ENCODE measurements at places on chromosomes 12 and 14. TPM values are rescaled to one million over a fixed set of nuclear protein-coding genes. Genes with fewer than 3 reads are reported as not detected.

GRCh38 chr12:4275016-4275869, 1.7 kb downstream of the CCND2 start:
- H3K27ac ChIP-seq, result peak overlapping the region; percentile 89
- H3K36me3 ChIP-seq, result no peaks in the 10 kb centered on the region
- H3K4me3 ChIP-seq, result peak overlapping the region; percentile 85
- no peak for DNase-seq
- no peaks in the 10 kb centered on the region for H3K27me3 ChIP-seq

- H3K4me1 ChIP-seq, result no peaks in the 10 kb centered on the region
- no peaks in the 10 kb centered on the region for H3K27me3 ChIP-seq
- no peak for DNase-seq
- H3K27ac ChIP-seq, result no peak overlapping the region
- no peak overlapping the region for H3K4me3 ChIP-seq
Observed at GRCh38 chr12:21294176-21294575, 40.5 kb downstream of the SLCO1A2 start.

DNA sequence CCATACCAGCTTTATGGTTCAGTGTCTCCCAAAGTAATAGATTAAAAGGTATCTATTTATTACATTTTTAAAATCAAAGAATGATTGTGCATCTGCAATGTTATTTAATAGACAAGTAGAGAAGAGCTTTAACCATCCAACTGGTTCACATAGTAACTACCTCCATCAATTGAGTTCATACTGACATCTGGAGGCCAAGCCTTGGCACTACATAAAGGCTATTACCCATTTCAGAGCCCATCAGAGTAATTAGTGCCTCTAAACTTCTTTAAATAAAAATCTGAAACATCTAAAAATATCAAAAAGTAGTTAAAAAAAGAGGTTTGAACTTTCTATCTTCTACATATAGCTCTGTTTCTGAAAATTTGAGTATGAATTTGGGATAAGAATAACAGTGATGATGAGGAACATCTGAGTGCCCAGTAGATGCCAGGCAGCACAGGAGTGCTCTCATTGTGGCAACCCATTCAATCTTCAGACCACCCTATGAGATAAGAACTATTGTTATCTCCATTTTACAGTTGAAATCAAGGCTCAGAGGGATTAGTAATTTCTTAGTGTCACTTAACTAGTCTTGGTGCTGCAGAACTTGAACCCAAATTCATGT, 132.9 kb upstream of the DAAM1 start:
- H3K4me3 ChIP-seq, result no peak overlapping the region
- peak; percentile 44 for DNase-seq
- H3K36me3 ChIP-seq, result no peaks in the 10 kb centered on the region
- no peaks in the 10 kb centered on the region for H3K4me1 ChIP-seq

GRCh38 chr12:9820281-9820930, 6.9 kb upstream of the KLRF1 start:
- no peak overlapping the region for H3K27ac ChIP-seq
- H3K4me1 ChIP-seq, result no peaks in the 10 kb centered on the region
- H3K36me3 ChIP-seq, result no peaks in the 10 kb centered on the region
- no peak overlapping the region for H3K4me3 ChIP-seq
- H3K27me3 ChIP-seq, result no peaks in the 10 kb centered on the region

- H3K4me3 ChIP-seq, result no peak overlapping the region
- no peaks in the 10 kb centered on the region for H3K27me3 ChIP-seq
- DNase-seq, result no peak
- no peaks in the 10 kb centered on the region for H3K36me3 ChIP-seq
- H3K4me1 ChIP-seq, result no peaks in the 10 kb centered on the region
Observed at GRCh38 chr14:35959835-35960234, 133.7 kb downstream of the BRMS1L start.

- H3K4me3 ChIP-seq, result no peak overlapping the region
- H3K36me3 ChIP-seq, result no peaks in the 10 kb centered on the region
- peaks cover 21% of the 10 kb centered on the region for H3K4me1 ChIP-seq
- H3K27me3 ChIP-seq, result no peaks in the 10 kb centered on the region
Observed at GRCh38 chr12:58416236-58416635, 474.9 kb downstream of the ATP23 start.

The RNASE1 gene
- 2,192 TPM for total RNA-seq

The CEBPE gene
- total RNA-seq, result 0.24 TPM

- H3K27me3 ChIP-seq, result no peaks in the 10 kb centered on the region
- no peaks in the 10 kb centered on the region for H3K4me1 ChIP-seq
- H3K4me3 ChIP-seq, result no peak overlapping the region
- no peak for DNase-seq
- H3K36me3 ChIP-seq, result no peaks in the 10 kb centered on the region
- H3K27ac ChIP-seq, result no peak overlapping the region
Observed at GRCh38 chr14:65110525-65110924, 8.2 kb upstream of the MAX start.

DNA sequence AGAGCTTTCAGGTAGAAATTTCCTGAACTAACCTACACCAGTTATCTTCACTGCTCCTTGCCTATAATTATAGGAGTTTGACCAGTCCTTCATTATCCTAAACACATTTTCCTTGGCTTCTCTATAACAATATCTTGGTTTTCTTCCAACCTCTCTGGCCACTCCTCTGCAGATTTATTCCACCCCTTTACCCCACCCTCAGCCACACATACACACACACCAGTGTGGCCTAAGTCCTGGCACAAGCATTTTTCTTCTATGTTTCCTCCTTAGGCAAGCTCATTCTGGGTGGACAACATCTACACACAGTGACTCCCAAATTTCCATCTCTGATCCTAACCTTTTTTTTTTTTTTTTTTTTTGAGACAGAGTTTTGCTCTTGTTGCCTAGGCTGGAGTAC, 25.1 kb downstream of the CDK17 start:
- H3K4me3 ChIP-seq, result no peak overlapping the region
- peaks cover 34% of the 10 kb centered on the region for H3K4me1 ChIP-seq
- H3K27ac ChIP-seq, result no peak overlapping the region
- no peaks in the 10 kb centered on the region for H3K36me3 ChIP-seq
- H3K27me3 ChIP-seq, result no peaks in the 10 kb centered on the region

The ACOT4 gene
- 8.3 TPM for total RNA-seq

The MANSC1 gene
- total RNA-seq, result 24.7 TPM

GRCh38 chr12:131007031-131007739, 53.5 kb downstream of the ADGRD1 start:
- H3K27ac ChIP-seq, result no peak overlapping the region
- H3K4me1 ChIP-seq, result peaks cover 13% of the 10 kb centered on the region
- H3K36me3 ChIP-seq, result no peaks in the 10 kb centered on the region

The KRT74 gene
- 0.87 TPM for total RNA-seq

GRCh38 chr12:76810671-76811419, 46.9 kb downstream of the ZDHHC17 start:
- H3K4me3 ChIP-seq, result no peak overlapping the region
- H3K27ac ChIP-seq, result no peak overlapping the region
- H3K27me3 ChIP-seq, result no peaks in the 10 kb centered on the region
- peak; percentile 57 for DNase-seq
- no peaks in the 10 kb centered on the region for H3K4me1 ChIP-seq

The GLTP gene
- 23.1 TPM for total RNA-seq

The KRT77 gene
- total RNA-seq, result 0.74 TPM

The SDR9C7 gene
- total RNA-seq, result 0.43 TPM

DNA sequence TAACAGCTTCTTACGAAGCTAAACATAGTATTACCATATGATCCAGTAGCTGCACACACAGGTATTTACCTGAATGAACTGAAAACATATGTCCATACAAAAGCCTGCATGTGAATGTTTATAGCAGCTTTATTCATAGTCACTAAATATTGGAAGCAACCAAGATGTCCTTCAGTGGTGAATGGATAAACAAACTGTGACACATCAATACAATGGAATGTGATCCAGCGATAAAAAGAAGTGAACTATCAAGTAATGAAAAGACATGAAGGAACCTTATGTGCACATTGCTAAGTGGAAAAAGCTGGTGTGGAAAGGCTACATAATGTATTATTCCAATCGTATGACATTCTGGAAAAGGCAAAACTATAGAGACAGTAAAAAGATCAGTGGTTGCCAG, 38.1 kb upstream of the JDP2 start:
- H3K4me3 ChIP-seq, result no peak overlapping the region
- H3K36me3 ChIP-seq, result no peaks in the 10 kb centered on the region
- no peaks in the 10 kb centered on the region for H3K27me3 ChIP-seq

DNA sequence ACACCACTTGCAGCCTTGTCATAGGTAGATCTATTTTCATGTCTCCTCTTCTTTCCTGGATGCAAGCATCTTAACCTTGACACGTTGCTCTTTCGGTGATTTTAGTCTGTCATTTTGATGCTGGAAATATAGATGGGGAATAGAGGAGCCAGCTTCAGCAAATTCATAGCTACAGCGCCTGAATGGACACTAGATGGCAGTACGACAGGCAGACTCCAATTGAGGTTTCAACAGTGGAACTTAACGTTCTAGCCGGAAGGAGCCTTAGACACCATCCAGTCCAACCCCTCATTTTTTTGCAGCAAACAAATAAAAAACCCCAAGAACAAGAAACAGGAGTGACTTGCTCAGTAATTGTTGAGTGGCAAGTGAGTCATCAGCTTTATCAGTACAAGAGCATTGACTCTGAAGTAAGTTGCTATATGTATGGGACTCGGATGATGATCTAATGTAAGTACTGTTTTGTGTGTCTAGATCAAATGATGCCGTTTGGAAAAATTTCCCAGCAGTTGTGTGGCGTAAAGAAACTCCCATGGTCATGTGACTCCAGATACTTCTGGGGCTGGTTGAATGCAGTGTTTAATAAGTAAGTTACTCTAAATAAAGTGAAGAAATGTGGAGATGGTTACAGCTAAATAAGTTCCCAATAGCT, 9.0 kb downstream of the DMAC2L start:
- no peaks in the 10 kb centered on the region for H3K27me3 ChIP-seq
- no peak overlapping the region for H3K4me3 ChIP-seq
- H3K27ac ChIP-seq, result peak overlapping the region; percentile 79
- H3K36me3 ChIP-seq, result no peaks in the 10 kb centered on the region

The NRIP2 gene
- 10.6 TPM for total RNA-seq

GRCh38 chr12:82383930-82384552, 25.7 kb downstream of the METTL25 start:
- H3K4me3 ChIP-seq, result no peak overlapping the region
- H3K36me3 ChIP-seq, result no peaks in the 10 kb centered on the region
- DNase-seq, result no peak
- no peak overlapping the region for H3K27ac ChIP-seq
- H3K4me1 ChIP-seq, result no peaks in the 10 kb centered on the region

GRCh38 chr12:108823804-108824203, 33.6 kb downstream of the SSH1 start:
- H3K4me3 ChIP-seq, result no peak overlapping the region
- H3K27me3 ChIP-seq, result no peaks in the 10 kb centered on the region
- H3K27ac ChIP-seq, result peak overlapping the region; percentile 88
- H3K36me3 ChIP-seq, result no peaks in the 10 kb centered on the region
- peaks cover 72% of the 10 kb centered on the region for H3K4me1 ChIP-seq

DNA sequence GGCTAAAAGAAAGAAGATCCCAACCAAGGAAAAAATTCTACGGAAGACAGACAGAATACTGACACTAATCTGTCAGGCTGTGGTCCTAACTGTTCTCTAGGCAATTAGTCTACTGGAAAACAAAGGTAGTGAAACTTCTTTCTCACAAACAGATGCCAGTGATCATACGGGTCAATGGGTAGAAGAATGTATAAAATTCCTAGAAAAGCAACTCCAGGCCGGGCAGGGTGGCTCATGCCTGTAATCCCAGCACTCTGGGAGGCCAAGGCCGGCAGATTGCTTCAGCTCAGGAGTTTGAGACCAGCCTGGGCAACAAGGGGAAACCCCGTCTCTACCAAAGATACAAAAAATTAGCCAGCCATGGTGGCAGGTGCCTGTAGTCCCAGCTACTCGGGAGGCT, 64.8 kb downstream of the HECTD4 start:
- no peak overlapping the region for H3K4me3 ChIP-seq
- H3K27ac ChIP-seq, result no peak overlapping the region
- H3K27me3 ChIP-seq, result no peaks in the 10 kb centered on the region
- H3K36me3 ChIP-seq, result no peaks in the 10 kb centered on the region
- H3K4me1 ChIP-seq, result peaks cover 3% of the 10 kb centered on the region

The AMHR2 gene
- total RNA-seq, result 42.1 TPM

The TMPRSS12 gene
- total RNA-seq, result 6.8 TPM

DNA sequence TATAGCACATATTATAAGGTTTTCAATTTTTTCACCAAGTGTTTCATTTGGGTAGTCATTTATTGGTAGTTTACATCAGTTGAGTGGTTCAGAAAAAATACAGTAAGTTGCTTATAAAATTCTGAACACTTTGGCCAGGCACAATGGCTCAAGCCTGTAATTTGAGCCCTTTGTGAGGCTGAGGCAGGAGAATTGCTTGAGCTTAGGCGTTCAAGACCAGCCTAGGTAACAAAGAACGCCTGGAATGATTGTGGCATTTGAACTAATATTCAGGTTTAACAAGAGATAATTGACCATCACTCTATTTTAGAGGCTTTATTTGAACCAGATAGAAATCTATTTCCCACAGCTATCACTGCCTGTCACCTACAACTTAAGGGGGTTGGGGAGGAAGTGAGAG, 22.7 kb downstream of the HIF1A start:
- DNase-seq, result no peak
- no peaks in the 10 kb centered on the region for H3K27me3 ChIP-seq
- H3K36me3 ChIP-seq, result no peaks in the 10 kb centered on the region
- H3K4me1 ChIP-seq, result peaks cover 17% of the 10 kb centered on the region
- no peak overlapping the region for H3K27ac ChIP-seq

- H3K4me3 ChIP-seq, result no peak overlapping the region
- no peaks in the 10 kb centered on the region for H3K27me3 ChIP-seq
- no peak for DNase-seq
- H3K4me1 ChIP-seq, result no peaks in the 10 kb centered on the region
Observed at GRCh38 chr12:4133636-4134447, 139.7 kb upstream of the CCND2 start.

The ANO4 gene
- 9.5 TPM for total RNA-seq

The C1R gene
- 51.4 TPM for total RNA-seq

The SLC6A12 gene
- 3.8 TPM for total RNA-seq

- H3K27ac ChIP-seq, result peak overlapping the region; percentile 55
- no peak overlapping the region for H3K4me3 ChIP-seq
- DNase-seq, result peak; percentile 62
- no peaks in the 10 kb centered on the region for H3K36me3 ChIP-seq
- no peaks in the 10 kb centered on the region for H3K27me3 ChIP-seq
Observed at GRCh38 chr12:6961695-6962284, 8.7 kb downstream of the PHB2 start.

- H3K4me1 ChIP-seq, result peaks cover 27% of the 10 kb centered on the region
- no peak for DNase-seq
- H3K27me3 ChIP-seq, result no peaks in the 10 kb centered on the region
- no peaks in the 10 kb centered on the region for H3K36me3 ChIP-seq
- no peak overlapping the region for H3K27ac ChIP-seq
- peak overlapping the region; percentile 77 for H3K4me3 ChIP-seq
Observed at GRCh38 chr12:53232646-53233461, 845 bp upstream of the RARG start.

The ABCC9 gene
- total RNA-seq, result 2.3 TPM

- no peaks in the 10 kb centered on the region for H3K36me3 ChIP-seq
- peaks cover 42% of the 10 kb centered on the region for H3K4me1 ChIP-seq
- no peak overlapping the region for H3K27ac ChIP-seq
- no peak for DNase-seq
- H3K27me3 ChIP-seq, result no peaks in the 10 kb centered on the region
Observed at GRCh38 chr14:90624732-90625400, 191.4 kb downstream of the TTC7B start.

The GLIPR1L1 gene
- total RNA-seq, result 9.1 TPM

Measured in testis (tissue), 5 donors.